H4 (cell line): ENCODE measurements at places on chromosomes 1 and 21.
A peak's percentile ranks its signal among the peaks of the same experiment; 100 is the strongest.

DNA sequence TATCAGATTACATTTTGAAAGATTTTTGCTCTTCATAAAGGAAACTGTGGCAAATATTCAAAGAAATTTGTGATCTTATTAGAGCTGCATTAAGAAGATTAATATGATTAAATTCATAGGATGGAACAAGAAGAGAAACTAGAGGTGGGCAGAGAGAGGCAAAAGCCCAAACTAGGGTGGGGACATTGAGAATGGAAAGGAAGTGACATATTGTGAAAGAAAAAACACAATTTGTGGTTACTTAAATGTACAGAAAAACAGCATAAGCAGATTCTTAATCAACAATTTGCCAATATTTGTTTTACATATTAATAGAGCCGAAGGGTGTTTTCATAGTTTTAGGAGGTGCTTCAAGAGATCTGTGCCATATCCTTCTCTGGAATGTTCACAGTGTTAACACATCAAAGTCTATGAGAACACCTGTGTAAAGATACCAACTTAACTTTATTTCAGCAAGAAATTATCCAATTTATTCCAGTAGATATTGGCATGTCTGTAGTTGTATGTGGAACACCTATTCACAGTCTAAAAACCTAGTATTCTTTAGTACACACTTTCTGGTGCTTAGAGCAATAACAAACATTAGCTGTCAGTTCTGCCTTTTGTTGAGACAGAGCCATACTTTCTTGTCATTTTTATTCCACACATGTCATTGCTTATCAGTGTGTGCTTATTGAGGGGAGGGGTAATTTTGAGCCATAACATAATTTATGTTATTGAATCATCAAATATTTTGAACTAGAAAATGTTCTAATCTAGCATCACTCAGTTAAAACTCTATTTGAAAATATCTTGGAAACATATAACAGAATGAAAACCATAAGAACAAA is 401.5 kb downstream of the PTPRC start:
- no peak for DNase-seq

- DNase-seq = no peak
These were observed 7.2 kb downstream of the PARP1 start for GRCh38 chr1:226400519-226401354.

- DNase-seq = no peak
These were observed 228.2 kb upstream of the PROX1 start for GRCh38 chr1:213759359-213760181.

GRCh38 chr1:84433258-84434080 is 35.2 kb downstream of the DNASE2B start:
- DNase-seq = peak; percentile 39

DNA sequence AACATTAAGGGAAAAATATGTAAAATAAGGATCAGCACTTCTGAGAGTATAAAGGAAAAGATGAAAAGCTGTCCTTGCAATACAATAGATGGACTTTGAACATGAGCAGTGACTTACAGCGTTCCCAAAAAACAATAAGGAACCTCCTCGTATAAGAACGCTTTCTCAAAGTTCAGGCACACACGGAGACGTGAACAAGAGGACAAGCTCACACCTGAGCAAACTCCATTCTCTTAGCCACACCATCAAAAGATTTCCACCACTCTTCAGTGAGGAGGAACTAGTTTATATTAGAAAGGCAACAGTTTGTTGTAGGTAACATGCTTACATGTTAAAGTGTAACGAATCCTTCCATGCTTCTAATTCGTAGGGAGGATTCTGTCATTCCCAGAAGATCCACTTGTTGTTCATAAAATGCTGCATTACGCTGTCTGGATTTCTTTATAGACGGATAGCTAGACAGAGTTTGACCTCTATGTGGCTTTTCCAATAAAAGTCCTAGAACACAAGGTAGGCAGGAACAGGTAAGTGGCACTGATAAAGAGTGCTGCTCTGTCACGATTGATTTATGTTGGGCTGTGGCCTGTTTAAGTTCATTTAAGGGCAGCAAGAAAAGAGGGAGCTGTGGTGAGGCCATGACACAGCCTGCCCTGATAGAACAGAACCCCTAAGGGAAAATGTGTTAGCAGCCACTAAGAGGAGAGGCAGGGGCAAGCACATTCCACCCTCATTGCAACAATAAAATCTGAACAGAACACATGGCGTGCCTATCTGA is 37.0 kb upstream of the ATP1A1 start:
- no peak for DNase-seq

GRCh38 chr1:187911820-187912219 is 1083.1 kb downstream of the PLA2G4A start:
- DNase-seq = no peak

DNA sequence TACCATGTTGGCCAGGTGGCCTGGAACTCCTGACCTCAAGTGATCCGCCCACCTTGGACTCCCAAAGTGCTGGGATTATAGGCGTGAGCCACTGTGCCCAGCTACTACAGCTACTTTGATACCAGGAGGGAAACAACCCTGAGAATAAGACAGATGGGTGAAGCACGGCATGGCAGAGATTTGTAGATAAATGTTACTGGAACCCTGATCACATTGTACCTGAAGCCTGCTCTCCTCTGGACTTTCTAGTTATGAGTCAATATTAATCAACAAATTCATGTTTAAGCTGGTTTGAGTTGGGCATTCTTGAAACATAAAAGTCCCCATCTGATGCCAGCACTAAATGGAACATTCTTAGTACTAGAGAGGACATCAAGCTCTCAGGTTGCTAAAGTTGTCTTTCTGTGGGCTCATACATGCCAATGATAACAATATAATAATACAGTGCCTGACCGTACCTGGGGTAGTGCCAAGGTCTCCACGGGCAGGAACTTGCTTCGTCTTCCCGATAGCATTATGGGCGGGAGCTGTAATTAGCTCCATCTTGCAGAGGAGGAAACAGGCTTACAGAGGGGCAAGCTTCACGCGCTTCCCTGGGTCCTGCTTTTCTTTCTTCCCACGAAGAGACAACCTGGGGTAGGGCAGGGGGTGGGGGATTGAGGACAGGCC is 30.7 kb upstream of the SLC19A1 start:
- DNase-seq = no peak

GRCh38 chr1:112502826-112503225 is 5.9 kb upstream of the WNT2B start:
- DNase-seq = no peak

GRCh38 chr1:90457985-90458384 is 259.1 kb downstream of the BARHL2 start:
- DNase-seq = no peak

DNA sequence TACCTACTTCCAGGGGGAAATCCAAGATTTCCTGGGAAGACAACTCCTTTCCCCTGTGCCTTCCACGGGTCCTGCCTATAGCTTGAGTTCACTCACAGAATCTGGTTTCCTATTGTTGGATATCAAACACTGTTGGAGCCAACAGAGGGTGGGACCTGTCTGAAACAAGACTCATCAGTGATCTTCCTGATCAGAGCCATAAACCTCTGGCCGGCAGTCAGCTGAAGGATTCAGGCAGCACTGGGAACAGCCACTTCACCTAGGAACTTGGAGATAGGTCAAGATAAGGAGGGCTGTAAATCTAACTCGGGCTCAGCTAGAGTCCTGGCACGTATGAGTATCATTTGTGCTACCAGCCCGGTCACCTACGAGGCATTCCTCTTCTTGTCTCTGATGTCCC is 23.3 kb downstream of the SH3BP5L start:
- DNase-seq = no peak

- no peak for DNase-seq
These were observed 406 bp downstream of the KIAA0040 start for GRCh38 chr1:175192111-175192629.

DNA sequence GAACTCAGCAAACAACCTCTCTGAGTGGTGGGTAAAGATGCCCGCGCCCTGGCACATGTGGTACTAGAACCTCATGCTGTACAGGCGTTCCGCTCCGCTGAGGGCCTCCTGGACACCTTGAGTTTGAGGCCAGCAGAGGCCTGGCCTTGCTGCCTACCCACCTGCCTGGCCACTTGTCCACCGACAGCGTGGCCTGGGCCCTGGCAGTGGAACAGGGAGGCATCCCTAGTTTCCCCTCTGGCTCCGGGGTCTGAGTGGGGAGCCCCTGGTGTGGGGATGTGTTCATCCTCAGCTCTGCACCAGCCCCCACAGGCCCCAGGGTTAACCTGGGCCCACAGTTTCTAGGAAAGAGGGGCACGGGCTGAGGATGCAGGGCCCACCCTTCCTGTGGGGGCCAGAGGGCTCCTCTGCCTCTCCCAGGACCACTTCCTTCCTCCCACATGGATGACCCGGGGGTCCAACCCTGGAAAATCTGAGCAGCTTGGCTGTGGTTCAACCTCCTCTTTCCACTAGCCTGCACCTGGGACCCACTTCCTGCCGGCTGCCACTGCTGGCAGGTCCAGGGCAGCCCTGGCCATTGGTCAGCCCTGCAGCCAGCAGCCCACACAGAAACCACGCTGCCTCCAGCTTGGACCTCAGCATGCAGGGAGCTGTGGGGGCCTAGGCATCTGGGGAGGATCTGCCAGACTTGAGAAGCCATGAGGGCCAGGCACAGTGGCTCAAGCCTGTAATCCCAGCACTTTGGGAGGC is 53.3 kb upstream of the COL18A1 start:
- no peak for DNase-seq

- no peak for DNase-seq
These were observed 31.1 kb downstream of the FYB2 start for GRCh38 chr1:56788102-56788501.

GRCh38 chr1:39196244-39197215 is 8.0 kb upstream of the MACF1 start:
- peak; percentile 40 for DNase-seq

- DNase-seq = no peak
These were observed 553.0 kb downstream of the SMYD3 start for GRCh38 chr1:245953876-245954660.

DNA sequence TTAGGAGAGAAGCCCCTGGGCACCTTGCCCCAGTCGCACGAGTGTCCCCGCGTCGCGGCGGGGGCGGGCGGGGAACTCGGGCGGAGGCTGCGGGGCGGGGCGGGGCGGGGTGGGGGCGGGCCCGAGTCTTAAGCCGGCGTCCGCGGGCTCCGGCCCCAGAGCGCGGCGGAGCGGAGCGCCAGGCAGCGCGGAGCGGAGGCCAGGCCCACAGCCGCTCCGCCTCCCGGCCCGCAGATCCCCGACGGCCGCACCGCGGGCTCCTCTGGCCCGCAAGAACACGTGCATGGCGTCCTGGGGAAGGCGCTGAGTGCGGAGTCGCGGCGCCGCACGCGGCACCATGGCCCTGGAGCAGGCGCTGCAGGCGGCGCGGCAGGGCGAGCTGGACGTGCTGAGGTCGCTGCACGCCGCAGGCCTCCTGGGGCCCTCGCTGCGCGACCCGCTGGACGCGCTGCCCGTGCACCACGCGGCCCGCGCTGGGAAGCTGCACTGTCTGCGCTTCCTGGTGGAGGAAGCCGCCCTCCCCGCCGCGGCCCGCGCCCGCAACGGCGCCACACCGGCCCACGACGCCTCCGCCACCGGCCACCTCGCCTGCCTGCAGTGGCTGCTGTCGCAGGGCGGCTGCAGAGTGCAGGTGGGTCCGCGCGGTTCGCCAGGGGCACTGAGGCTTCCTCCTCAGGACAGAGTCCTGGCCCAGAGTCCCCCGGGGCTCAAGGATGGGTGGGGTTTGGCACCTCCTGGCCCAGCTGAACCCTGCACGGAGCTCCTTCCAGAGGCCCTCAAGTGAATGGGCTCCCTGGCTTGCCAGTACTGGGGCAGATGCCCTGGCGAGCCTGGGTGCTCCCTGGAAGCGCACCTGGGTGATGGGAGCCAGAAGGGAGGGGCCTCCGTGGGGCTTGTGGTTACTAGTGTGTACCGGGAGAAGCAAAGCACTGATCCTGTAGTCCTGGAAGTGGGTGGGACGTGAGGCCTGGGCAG is at the start of gene ESPN:
Gene ESPN, plus strand, starts transcription at position 158 of the 975 bp plus-strand sequence. Its CDS starts 180 bp downstream, at position 338.
- no peak for DNase-seq

DNA sequence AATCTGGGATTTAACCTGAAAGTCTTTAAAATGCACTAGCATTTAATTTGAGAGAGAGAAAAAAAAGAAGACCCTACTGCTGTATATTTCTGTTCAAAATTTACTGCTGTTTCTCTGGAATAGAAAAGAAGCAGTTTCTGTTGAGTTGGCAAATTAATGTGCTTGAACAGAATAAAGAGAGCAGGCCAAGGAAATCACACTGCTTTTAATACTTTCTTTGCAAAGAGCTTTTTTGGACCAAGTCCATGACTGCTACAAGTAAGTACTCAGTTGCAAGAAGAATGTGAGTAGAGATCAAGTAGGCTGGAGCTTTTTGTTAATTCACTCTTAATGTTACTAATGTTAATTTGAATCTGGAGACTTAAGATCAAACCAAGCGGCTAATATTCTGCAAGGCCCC is 336.2 kb upstream of the SGIP1 start:
- no peak for DNase-seq

- peak; percentile 25 for DNase-seq
These were observed 342.1 kb upstream of the NR5A2 start for GRCh38 chr1:199685369-199685768.

GRCh38 chr1:92663775-92664174 is 121.1 kb downstream of the EVI5 start:
- no peak for DNase-seq

DNA sequence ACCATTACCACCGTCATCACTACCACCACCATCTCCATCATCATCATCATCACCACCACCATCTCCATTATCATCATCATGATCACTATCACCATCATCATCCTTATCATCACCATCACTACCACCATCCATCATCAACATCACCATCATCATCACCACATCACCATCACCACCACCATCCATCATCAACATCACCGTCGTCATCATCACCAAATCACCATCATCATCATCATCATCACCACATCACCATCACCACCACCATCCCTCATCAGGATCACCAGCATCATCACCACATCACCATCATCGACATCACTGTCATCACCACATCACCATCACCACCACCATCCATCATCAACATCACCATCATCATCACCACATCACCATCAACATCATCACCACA is 203.0 kb upstream of the VAMP3 start:
- DNase-seq = no peak
